ENCODE measurements at places on chromosomes 12 and 14.

GRCh38 chr14:46482200-46482599 lies 169.4 kb downstream of the RPL10L start:
- DNase-seq = no peak

GRCh38 chr14:39417014-39417413 lies 15.2 kb downstream of the FBXO33 start:
- no peak for DNase-seq

- DNase-seq = no peak
Measured at GRCh38 chr14:101220921-101221510, 317.5 kb upstream of the RTL1 start.

DNA sequence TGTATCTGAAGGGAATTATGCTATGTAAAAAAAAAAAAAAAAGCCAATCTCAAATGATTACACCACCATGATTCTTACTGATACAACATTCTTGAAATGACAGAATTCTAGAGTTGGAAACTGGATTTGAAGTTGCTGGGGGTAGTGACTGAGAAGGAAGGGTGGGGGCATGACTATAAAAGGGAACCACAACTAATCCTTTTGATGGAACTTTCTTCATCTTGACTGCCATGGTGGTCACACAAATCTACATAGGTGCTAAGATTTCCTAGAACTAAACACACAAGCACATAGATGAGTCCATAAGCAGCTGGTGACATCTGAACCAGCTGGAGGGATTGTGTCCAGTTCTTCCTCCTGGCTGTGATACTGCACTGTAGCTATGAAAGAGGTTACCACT lies 51.4 kb downstream of the CLMN start:
- DNase-seq = no peak

DNA sequence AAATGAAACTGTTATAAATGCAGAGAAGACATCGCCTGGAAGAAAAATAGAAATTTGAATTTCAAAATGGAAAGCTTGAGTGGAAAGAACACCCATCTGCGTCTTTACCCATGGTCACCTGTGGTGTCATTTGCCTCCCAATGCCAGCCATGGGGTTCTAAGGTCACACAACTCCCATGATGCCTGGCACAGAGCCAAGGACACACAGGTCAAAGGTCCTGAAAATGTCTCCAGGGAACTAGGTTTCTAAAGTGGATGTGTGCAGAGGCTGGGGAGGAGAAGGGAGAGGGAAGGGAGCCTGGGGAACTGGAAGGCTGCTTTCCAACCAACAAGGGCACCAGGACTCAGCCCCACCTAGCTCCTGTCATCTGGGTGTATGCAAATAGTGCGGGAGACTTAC lies 724.0 kb upstream of the TMEM132C start:
- no peak for DNase-seq

DNA sequence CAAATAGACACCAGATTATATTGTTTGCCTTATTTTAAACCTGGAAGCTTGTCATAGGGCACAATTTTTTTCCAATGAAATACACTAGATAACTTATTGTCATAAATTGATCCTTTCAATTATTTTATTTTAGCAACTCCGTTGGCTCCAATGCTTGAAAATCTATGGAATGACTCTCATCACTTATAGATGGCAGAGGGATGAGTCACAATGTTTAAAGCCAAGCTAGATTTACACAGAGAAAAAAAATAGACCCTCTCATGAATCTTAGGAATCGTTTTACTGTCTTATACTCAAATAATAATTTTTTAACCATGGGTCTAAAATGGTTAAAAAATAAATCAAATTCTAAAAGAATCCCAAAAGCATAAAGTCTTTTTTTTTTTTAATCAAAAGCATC lies 1276.6 kb upstream of the FLRT2 start:
- no peak for DNase-seq
